ENCODE measurements at places on chromosomes 4 and X.

- DNase-seq: peak; percentile 31
Observed at GRCh38 chr4:116839826-116840225, 245.6 kb downstream of the TRAM1L1 start.

- no peak for DNase-seq
Observed at GRCh38 chr4:17504081-17504480, 7.8 kb downstream of the QDPR start.

- no peak for DNase-seq
Observed at GRCh38 chr4:134948110-134948642, 746.6 kb upstream of the PABPC4L start.

GRCh38 chr4:47747211-47747610 is 90.7 kb downstream of the CORIN start:
- no peak for DNase-seq

- DNase-seq: no peak
Observed at GRCh38 chr4:28565396-28565795, 1704.8 kb downstream of the STIM2 start.

DNA sequence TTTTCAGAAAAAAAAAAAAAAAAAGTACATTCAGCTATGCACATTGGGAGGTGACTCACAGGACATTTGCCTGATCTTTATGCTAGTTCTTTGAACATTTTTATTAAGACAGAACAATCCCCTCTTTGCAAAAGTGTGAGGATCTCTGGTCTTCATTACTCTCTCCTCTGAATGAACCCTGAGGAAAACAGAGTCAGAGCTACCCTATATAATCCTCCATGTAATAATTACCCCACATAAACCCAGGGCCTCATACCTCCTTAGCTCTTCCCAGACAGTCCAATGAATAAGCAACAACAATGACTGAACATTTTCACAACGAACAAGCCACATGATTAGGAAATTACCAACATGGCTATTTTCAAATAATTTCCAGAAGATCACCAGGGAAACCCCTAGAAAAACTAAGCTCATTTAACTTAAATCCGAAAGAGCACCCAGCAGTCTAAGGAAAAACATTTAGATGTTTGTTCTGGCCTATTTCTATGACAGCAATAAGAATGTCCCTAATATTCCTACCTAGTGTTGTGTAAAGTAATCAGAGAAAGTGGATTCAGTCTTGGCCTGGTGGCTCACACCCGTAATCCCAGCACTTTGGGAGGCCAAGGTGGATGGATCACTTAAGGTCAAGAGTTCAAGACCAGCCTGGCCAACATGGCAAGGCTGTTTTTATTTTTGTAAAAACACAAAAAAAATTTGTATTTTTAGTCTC is 37.8 kb downstream of the TBC1D9 start:
- peak; percentile 93 for DNase-seq

GRCh38 chrX:48667509-48667908 is 16.1 kb upstream of the WAS start:
- no peak for DNase-seq

GRCh38 chrX:53085661-53086229 is 3.6 kb downstream of the TSPYL2 start:
- DNase-seq: no peak

GRCh38 chr4:169259271-169259670 is 11.5 kb downstream of the SH3RF1 start:
- DNase-seq: no peak

GRCh38 chr4:54197926-54198325 is 31.2 kb upstream of the PDGFRA start:
- no peak for DNase-seq

DNA sequence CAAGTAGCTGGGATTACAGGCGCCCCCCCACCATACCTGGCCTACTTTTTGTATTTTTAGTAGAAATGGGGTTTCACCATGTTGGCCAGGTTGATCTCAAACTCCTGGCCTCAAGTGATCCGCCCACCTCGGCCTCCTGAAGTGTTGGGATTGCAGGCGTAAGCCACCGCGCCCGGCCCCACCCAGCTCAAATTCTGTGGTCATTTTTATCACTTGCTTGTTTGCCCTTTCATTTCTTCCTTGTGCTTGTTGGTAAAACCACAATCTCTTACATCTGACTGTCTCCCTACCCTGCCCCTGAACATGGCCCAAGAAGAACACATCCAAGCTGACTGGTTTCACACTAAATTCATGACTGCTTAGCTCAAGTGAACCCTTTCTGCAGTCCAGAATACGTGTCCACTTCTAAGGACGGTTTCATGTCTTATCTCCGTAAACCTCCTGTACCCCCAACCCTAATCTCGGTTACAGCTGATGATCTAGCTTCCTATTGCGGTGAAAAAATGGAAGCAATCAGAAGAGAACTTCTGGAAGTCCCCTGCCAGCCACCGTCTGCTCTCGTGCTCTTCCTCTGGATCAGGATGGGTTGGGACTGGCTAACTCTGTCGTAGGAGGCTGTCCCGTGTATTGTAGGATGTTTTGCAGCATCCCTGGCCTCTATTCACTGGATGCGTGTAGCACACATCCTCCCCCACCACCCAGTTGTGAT is 5.4 kb upstream of the RS1 start:
- DNase-seq: no peak

DNA sequence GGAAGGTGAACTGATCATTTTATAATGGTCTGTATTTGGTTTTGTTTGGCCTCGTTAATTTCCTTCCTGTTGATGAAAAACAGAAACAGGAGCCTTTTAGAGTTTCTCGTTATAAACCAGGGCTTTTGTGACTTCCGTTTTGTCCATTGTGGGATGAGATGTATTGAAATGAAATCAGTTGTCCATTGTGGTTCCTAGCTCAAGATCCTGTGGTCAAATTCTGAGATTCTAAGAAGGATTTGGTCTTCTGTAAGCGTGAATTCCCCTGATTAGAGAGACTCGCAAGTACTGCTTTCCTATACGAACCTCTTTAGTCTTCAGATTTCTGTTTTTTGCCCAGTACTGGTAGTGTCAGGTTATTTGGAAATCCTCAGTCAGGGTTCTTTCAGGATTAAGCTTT is 101.7 kb downstream of the RAPGEF2 start:
- DNase-seq: no peak

DNA sequence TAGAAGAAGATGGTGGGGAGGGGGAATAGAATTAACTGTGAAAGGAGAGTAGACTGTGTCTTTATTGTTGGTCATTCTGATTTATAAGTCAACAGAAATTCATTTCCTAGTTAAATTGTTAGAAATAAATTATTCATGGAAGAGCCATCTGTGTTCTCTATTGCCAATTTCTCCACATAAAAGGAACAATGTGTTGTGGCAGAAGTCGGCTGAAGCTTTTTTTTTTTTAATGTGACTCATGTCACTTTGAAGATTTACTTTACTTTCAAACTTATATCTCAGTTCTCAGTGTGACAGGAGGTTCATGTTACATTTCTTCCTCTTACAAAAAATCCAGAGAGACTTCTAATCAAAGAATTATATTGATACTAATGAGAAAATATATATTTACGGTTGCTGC is 60.5 kb downstream of the CPE start:
- DNase-seq: peak; percentile 35

GRCh38 chr4:4492161-4492847 is 49.5 kb downstream of the STX18 start:
- DNase-seq: no peak

DNA sequence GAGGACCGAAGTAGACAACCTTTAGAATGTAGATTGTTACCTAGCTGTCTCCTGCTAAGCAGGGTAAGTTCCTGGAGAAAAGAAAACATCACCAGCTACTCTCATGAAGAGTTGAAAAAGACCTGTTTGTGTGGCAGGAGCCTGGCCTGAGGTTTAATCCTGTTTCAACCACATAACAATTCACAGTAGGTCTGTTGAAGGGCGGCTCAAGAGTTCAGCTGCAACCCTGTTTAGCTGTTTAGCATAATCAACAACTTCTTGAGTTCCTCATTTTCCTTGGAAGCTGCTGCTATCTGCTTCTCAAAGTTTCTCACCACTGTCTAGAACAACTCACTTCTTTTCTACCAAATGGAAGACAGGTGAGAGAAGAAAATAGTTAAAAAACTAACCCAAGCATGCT is 170.4 kb upstream of the TET2 start:
- no peak for DNase-seq

DNA sequence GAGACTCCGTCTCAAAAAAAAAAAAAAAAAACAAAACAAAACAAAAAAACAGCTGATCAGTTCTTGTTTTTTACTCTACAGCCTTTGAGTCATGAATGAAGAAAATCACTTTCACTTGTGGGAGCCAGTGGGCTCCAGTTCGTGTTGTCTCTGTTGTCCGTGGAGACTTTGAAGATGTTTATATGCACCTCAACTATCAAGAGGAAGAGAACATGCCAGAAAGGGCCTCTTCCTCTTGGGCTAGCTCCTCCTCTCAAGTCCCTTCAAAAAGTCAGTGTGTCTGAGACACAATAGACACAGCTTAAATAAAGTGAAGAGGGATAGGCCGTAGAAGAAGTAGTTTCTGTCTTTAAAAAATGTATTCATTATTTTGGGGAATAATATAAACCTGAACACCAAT is 182.7 kb downstream of the KDR start:
- DNase-seq: no peak

DNA sequence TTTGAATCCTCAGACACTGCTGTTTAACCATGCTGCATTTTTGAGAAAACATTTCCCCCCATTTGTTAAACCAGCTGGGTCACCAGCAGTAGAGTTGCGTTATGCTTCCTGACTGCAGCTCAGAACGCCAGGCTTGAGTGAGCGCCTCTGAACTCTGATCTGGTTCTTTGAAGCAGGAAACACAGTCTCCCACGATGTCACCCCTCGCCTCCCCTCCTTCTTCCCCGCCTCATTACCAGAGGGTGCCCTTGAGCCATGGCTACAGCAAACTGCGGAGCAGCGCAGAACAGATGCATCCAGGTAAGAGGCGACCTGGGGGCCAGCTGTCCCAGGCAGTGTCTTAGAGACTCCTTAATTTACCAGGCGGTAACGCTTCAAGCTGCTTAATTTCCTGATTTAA is 78.4 kb downstream of the REPS2 start:
- DNase-seq: peak; percentile 85

GRCh38 chrX:17078031-17078720 is 131.7 kb downstream of the REPS2 start:
- peak; percentile 35 for DNase-seq

GRCh38 chr4:110668463-110669235 is 45.8 kb upstream of the PITX2 start:
- no peak for DNase-seq

- DNase-seq: no peak
Observed at GRCh38 chr4:109126856-109127255, 175.6 kb downstream of the COL25A1 start.

DNA sequence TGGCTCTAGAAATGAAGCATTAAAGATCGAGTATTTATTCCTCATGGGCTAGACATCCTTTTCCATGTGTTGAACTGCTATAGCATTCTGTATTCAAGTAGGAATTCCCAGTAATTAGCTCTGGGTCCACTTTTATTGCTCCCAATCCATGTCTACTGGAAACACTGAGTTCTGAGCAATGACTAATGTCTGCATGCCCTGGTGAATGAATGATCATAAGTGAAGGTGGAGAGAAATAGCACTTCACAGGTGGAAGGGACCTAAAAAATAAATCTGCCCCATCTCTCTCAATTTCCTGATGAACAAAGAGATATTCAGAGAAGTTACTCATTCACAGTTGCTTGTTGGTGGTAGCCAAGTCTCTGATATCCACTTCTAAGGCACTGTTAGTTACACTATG is 34.6 kb upstream of the CXCL8 start:
- peak; percentile 85 for DNase-seq

GRCh38 chr4:154559494-154560418 is 3.1 kb upstream of the FGB start:
- DNase-seq: peak; percentile 69

DNA sequence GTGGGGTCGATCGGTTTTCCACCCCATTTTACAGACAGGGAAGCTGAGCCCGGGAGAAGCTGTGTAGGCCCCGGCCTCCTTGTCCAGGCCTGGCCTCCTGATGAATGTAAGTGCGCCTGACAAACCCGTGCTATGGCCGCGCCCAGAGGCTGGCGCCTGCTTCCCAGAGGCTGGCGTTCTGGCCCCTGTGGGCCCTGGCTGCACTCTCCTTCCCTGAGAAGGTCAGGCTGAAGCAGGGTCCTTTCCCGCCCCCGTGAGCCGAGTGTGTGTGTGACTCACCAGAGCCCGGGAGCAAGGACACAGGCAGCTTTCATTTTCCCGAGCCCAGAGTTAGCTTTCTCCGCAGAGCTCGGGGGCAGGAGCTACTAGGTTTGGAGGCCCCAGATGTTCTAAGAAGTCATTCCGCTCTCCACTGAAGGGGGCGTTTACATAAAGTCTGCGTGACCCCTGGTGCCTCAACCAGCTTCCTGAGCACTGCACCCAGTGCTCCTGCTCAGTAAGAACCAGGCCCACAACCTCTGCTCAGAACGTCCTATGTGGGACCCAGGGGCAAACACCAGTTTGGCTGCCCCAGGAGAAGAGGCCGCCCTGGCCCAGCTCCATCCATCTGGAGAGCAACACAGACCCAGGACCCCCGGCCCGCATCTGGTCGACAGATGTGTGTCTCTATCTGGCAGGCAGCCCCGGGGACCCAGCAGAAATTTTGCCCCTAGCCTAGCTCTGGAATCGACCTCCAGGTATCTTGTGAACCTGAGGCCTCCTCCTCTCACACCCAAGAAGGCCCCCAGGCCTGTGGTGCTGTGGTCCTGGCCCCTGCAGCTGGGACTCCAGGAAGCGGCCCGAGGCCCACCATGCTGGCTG is 13.6 kb downstream of the UVSSA start:
- DNase-seq: no peak

GRCh38 chrX:3362956-3363355 is 16.5 kb upstream of the MXRA5 start:
- DNase-seq: no peak

DNA sequence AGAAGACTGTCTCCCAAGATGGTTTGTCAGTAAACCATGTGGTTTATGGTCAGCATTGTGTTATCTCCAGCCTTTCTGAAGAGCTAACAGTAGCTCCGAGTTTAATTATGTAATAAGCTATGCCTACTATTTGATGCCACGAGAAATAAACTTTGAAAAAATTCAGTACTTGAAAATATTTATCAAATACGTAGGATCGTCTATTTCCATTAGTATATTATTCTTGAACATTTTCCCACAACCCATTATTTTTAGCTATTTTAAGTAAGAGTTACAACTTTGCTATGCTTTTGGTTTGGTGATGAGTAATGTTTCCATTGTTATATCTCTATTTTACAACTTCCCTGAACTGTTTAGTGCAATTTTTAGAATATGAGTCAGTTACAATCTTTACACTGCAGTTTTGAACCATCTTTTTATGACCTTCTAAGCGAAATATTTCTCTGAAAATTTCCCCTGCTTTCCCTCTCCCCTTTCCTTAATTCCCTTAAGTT is 44.5 kb upstream of the TRIM2 start:
- peak; percentile 69 for DNase-seq
